ENCODE measurements at places on chromosomes 3 and 15. TPM values are rescaled to one million over a fixed set of nuclear protein-coding genes. Genes with fewer than 3 reads are reported as not detected.

The RARRES1 gene
- 65.8 TPM for total RNA-seq

The CORO2B gene
- total RNA-seq = 6.8 TPM

The NUDT16 gene
- total RNA-seq = 38.7 TPM

The TMEM40 gene
- total RNA-seq = 1.0 TPM

The NTRK3 gene
- total RNA-seq = 3.5 TPM
